ENCODE measurements at places on chromosomes 7 and 10.

GRCh38 chr7:94323844-94324243, 70.9 kb upstream of the COL1A2 start:
- no peak for DNase-seq

DNA sequence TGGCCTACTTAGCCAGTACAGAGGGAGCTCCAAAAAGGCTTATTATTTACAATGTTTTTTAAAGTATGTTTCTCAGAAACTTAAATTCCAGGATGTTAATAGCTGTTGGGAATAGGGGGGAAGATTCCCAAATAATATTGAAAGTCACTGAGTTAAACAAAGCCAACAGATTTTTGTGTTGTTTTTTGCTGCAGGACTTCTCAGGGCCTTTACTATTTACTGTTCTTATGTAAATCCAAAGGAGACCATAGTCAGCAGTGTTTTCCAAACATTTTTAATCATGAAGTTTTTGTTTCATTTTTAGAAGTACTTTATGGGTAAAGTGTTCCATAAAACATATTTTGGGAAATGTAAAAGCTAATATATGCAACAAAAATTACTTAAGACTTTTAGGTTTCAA, 100.4 kb upstream of the GSDME start:
- no peak for DNase-seq

GRCh38 chr10:119197921-119198320, 9.4 kb upstream of the GRK5 start:
- peak; percentile 61 for DNase-seq

DNA sequence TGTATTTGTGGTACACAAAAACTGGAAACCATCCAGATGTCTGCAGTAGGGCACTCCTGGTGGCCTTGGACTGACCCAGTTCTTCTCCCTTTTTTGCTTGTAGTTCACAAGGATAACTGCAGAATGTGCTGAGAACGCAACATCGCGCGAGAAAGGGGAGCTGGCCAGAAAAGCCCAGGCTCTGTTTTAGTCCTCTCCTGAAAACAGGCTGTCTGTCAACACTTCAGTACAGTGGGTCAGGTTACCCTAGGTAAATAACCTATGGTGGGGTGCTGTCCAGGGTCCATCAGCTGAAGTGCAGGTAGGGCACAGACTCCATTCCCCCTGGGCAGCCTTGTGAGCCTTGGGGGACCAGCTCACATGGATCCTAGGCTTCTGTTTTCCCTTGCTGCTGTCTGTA, 495.8 kb downstream of the MDFIC start:
- no peak for DNase-seq

GRCh38 chr7:66558660-66559465, 69.8 kb upstream of the KCTD7 start:
- no peak for DNase-seq

DNA sequence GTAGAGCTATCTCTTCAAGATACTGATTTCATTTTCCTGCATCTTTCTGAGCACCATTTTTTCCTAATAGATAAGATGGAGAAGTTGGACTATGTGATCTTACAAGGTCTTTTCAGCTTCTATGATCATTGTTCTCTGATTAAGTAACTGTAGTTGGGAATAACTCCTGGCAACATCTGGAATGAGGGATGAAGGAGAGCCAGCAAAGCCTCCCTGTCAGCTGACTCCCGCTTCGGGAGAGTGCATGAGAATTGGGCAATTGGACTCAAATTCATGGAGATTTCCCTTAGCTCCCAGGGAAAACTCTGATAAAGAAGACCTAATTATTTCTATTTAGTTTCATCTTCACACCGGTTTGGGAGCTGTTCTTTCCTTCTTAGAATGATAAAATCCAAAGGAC, 146.1 kb downstream of the CCDC71L start:
- no peak for DNase-seq

GRCh38 chr7:131424219-131424822, 96.6 kb downstream of the MKLN1 start:
- peak; percentile 31 for DNase-seq

GRCh38 chr7:116779931-116780330, 82.5 kb upstream of the CAPZA2 start:
- DNase-seq = no peak

DNA sequence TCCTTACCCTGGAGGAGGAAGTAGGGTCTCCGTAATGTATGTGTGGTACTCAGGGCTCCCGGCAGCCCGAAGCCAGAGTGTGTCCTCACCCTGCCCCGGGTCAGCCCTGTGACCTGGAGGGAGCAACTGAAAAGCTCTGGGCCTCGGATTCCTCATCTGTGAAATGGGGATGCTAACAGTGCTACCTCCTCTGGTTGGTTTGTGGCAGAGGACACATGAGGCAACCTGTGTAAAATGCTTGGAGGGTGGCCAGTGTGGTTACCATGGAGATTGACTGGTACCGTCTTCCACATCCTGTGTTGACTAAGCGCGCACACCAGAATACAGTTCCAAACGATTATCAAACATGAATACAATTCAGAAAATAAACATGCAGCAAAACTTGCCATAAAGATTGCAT, 163.8 kb upstream of the KLF6 start:
- DNase-seq = peak; percentile 20

DNA sequence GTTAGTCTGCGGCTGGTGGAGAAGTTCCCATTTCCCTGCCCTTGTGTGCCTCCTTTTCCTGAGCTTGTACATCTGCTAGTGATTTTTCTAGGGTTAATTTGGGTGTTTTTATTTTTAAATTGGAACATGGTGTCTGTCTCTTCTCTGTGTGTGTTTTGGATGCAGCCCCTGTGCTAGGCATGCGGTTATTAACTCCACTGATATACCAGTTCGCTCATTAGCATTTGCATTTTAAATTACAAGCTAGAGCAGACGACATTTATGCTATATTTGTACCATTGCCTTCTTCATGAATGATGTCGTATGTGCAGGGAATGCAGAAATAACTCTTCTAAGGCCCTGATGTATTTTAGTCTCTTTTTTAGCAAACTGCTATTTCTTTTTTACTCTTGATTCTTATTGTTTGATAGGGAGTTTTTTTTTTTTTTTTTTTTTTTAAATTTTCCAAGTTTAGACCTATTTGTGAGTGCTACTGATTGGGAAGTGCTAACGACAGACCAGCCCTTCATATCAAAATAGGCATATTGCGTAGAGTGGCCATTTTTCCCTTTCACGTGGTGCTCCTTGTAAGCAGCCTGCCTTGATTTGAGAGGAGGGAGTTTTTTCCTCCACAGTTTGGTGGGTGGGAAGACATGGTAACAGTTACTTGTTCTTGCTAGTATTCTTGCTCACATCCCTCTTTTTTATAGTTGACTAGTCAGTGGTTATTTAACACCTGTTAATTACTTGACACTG, 89.6 kb downstream of the LRRC4 start:
- DNase-seq = no peak

DNA sequence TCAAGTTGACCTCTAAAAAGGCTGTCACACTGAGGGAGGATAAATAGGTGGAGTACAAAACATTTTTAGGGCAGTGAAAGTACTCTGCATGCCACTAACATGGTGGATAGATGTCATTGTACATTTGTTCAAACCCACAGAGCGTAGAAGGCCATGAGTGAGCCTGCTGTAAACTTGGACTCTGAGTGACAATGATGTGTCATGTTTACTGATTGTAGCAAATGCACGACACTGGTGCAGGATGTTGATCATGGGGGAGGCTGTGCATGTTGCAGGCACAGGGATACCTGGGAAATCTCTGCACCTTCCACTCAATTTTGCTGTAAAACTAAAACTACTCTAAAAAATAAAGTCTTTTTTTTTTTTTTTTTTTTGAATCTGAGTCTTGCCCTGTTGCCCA, 52.5 kb upstream of the GRID1 start:
- DNase-seq = no peak

GRCh38 chr7:114864278-114864677, 57.6 kb upstream of the MDFIC start:
- DNase-seq = no peak

DNA sequence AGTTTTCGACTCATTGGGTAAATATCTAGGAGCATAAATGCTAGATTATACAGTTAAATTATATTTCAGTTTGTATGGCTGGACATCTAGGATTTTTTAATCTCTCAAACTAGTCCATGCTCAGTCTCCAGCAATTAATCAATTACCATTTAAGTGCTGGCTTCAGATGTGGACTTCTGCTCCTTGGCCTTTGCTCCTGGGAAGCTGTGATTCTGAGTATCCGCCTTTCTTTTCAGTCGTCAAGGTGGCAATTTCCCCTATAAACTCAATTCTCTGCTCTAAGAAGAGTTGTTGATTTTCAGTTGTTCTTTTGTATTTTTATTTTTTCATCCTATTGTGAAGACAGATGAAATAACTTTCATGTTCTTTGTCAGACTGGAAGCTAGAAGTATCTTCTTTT, 23.7 kb downstream of the TFPI2 start:
- DNase-seq = no peak

DNA sequence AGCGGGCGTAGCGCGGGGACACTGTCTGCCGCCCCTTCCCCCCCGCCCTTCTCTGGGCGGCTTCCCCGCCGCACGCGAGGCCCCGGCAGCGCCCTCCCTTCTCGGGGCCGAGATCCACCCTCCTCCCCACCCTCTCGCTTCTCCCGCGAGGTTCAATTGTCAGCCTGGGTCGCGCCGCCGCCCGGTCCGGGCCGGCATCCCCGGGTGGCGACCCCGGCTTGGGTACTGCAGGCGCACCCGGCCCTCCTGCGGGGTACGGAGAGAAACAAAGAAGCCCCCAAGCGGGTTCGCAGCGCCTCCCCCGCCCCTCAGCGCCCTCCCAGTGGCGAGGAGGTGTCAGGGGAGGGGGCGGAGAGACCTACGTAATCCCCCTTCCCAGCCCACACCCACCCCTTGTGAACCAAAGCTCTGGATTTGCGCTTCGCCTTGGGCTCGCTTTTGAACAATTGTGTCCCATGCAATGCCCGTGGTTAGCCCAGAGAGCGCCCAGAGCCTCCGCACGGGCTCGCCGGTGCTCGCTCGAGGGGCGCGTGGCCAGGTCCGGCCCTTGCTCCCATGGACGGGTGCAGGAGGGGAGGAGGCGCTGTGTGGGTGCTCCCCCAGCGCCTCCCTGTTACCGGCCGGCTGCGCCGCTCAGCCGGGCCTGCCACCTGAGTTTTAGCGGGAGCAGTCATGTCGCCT, 634 bp downstream of the HECW1 start:
- no peak for DNase-seq

GRCh38 chr7:152602962-152603361, 73.0 kb downstream of the XRCC2 start:
- no peak for DNase-seq

DNA sequence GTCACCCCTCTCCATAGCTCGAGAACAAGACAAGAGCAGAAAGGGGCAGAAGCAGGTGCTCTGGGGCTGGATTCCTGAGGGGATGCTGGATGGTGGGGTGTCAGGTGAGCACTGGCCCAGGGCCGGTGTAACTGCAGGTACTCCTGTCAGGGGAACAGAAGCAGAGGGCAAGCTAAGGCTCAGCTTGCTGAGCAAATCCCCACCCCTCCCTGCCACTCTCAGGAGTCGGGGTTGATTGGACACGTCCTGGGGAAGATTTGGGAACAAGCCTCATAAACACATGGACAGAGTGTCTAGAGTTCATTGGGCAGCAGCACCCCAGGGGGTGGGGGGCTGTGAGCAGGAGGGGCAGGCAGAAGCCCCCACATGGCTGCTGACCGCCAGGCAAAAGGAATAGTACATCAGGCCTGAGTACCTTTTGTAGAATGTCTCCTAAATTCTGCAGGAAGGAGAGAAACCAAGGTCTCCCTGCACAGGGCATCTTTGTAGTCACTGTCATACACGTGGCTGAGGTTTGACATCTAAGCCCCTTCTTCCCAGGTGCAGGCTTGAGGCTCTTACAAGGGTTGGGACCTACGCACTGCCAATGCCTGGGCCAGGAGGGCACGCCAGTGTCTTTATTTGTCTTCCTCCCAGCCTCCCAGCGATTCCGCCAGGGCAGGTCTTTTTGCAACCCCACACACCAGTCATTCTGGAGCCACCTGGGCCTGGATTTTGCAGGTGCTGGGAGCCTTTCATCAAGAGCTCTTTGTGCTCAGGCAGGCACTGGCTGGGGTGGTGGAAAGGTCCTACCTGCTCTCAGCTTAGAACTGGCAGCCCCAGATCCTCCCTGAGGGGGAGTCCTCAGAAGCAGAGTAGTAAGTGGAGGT, 2.8 kb downstream of the CALML3 start:
- DNase-seq = no peak

GRCh38 chr7:24191362-24191761, 92.6 kb upstream of the NPY start:
- DNase-seq = no peak

DNA sequence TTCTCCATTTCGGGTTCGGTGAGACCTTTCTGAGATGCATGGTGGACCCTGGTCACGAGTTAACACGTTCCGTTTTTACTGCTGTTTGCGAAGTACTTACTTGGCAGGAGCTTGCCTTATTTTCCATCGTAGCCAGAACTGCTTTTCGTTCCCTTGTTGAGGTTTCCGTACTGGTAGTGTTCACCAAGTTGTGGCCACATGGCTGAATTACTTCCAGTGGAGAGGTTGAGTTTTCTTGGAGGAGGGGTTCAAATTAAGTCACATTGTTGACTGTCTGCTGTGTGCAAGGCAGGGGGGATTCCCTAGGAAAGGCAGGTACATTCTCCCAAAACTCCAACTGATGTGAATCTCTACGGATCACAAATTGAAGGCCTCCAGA, 4.0 kb downstream of the MXI1 start:
- DNase-seq = no peak

DNA sequence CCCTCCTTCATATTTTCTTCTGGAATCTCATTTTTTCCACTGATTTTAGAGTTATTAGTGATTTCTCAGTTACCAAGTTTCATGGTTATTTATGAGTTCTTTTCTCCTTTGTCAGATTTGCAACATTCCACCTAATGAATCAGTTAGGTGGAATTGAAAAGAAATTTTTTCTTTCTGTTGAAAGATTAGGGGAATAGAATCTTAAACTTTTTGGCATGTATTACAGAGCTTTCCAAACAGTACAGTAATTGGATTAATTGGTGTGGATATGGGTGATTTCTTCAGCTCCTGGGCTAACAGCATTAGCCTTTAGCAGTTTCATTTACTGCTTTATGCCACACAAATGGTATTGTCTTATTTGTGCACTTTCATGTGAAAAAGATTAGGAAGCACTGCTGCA, 17.0 kb downstream of the STAM start:
- DNase-seq = no peak

DNA sequence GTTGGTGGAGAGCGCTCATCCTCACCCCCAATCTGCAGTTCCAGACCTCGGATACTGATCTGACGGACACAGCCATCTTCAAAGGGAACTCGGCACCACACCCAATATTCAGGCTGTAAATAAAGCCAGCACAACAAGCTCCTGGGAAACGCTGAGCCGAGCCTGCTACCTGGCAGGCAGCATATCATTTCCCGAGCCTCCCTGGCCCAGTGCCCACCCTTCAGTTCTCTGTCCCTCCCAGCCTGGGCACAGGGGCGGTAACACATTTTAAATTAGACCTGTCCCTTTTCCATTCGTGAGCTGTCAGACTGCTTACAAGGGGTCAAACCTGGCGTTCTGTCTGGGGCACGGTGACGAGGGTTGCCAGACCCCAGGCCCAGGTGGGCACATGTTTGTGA, 250.5 kb downstream of the ARHGAP12 start:
- no peak for DNase-seq

- no peak for DNase-seq
These were observed 19.6 kb downstream of the NEBL start for GRCh38 chr10:20877554-20877953.
